ENCODE measurements at places on chromosomes 3 and 15. TPM values are rescaled to one million over a fixed set of nuclear protein-coding genes. Genes with fewer than 3 reads are reported as not detected.
A peak's percentile ranks its signal among the peaks of the same experiment; 100 is the strongest.

The PRSS50 gene
- total RNA-seq: not detected

DNA sequence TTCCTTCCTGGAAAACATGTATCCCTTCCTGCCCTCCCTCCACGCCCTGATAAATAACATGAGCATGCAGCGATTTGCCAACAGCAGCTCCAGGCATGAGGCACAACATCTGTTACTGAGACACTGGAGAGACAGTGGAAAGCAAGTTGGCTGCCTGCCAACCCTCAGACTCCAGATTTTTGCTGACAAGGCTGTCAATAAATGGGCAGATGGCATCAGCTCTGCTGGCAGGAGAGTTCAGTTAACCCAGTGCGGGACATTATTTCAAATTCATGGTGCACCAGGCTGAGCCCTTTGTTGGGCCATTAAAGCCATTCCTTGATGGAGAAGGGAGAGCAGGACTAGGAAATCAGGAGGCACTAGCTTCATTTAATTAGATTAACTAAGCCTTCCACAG lies 293.3 kb downstream of the MEX3B start:
- no peak overlapping the region for H3K4me3 ChIP-seq
- H3K27ac ChIP-seq: no peak overlapping the region
- no peaks in the 10 kb centered on the region for H3K36me3 ChIP-seq
- H3K27me3 ChIP-seq: no peaks in the 10 kb centered on the region
- DNase-seq: peak; percentile 68

GRCh38 chr15:76064375-76064774 lies 4.6 kb downstream of the TMEM266 start:
- no peaks in the 10 kb centered on the region for H3K27me3 ChIP-seq
- DNase-seq: no peak
- no peak overlapping the region for H3K4me3 ChIP-seq
- H3K36me3 ChIP-seq: no peaks in the 10 kb centered on the region
- H3K27ac ChIP-seq: no peak overlapping the region

- DNase-seq: no peak
- no peaks in the 10 kb centered on the region for H3K27me3 ChIP-seq
Observed at GRCh38 chr3:23928524-23928923, 11.6 kb downstream of the RPL15 start.

- no peak overlapping the region for H3K4me3 ChIP-seq
- no peaks in the 10 kb centered on the region for H3K4me1 ChIP-seq
- peak; percentile 71 for DNase-seq
- H3K36me3 ChIP-seq: no peaks in the 10 kb centered on the region
Observed at GRCh38 chr3:122938783-122939425, 88.7 kb downstream of the SEMA5B start.

DNA sequence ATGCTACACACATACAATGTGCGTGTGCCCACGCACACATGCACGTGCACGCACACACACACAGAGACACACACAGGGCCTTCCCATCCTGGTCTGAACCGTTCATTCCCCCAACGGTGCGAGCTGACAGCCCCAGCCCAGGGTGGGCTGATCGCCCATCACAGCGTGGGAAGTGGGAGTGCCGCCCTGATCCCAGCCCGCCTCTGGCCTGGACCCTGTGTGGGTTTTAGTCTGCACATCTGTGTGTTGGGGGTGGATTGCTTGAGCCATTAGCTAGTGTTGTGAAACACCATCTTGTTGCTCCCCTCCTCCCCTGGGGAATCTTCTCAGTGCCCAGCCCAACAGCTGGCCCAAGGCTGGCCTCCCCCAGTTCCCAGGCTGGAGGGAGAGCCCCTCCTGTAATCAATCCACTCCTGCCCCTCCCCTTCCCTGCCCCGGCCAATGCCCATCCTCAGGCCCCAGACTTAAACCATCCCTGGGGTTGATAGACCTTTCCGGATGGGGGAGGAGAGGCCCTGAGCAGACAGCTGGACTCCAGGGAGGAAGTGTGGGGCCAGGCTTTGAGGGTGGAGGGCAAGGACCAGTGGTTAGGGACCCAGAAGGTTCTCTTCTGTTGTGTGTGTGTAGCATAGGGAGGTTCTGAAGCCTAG lies 8.3 kb downstream of the SEMA3G start:
- no peaks in the 10 kb centered on the region for H3K27me3 ChIP-seq
- H3K4me3 ChIP-seq: no peak overlapping the region
- H3K27ac ChIP-seq: peak overlapping the region; percentile 13
- no peaks in the 10 kb centered on the region for H3K36me3 ChIP-seq
- no peak for DNase-seq

- no peaks in the 10 kb centered on the region for H3K27me3 ChIP-seq
- H3K4me1 ChIP-seq: no peaks in the 10 kb centered on the region
- H3K4me3 ChIP-seq: no peak overlapping the region
Observed at GRCh38 chr3:118180853-118181252, 853.8 kb downstream of the IGSF11 start.

DNA sequence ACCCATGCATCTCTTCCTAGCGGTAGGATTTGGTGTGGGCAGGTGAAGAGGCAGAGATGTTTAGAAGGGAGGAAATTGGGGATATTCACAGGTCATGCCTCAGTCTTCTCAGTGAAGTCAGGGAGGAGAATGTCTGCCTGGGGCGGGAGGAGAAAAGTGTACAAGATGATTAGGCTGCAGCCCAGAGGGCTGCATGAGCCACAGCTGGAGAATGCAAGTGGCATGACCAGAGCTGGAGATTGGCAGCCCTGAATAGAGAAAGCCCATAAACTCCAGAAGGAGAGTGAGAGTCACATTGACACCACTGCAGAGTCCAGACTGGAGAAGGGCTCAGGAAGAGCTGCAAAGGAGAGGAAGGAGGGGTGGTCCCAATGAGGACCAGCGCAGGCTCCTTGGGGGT lies 22.6 kb downstream of the PDHB start:
- H3K27me3 ChIP-seq: no peaks in the 10 kb centered on the region
- no peak overlapping the region for H3K27ac ChIP-seq
- H3K36me3 ChIP-seq: peaks cover 22% of the 10 kb centered on the region
- peaks cover 13% of the 10 kb centered on the region for H3K4me1 ChIP-seq
